Myocyte (in vitro differentiated cells): ENCODE measurements at places on chromosomes 3 and 15. TPM values are rescaled to one million over a fixed set of nuclear protein-coding genes. Genes with fewer than 3 reads are reported as not detected.

CLDN16 gene
- total RNA-seq: not detected in 2 replicates

LTK gene
- 6.4 and 6.6 TPM in 2 replicates for total RNA-seq

SLC22A14 gene
- 0.78 and 0.83 TPM in 2 replicates for total RNA-seq

ANKRD63 gene
- total RNA-seq: 0.42 TPM in 1 of 2 replicates, not detected in the other

CRABP1 gene
- not detected in 2 replicates for total RNA-seq

MUSTN1 gene
- total RNA-seq: 78.0 and 84.9 TPM in 2 replicates
